NCI-H187 (cell line): ENCODE measurements at places on chromosomes 1 and 21.

DNA sequence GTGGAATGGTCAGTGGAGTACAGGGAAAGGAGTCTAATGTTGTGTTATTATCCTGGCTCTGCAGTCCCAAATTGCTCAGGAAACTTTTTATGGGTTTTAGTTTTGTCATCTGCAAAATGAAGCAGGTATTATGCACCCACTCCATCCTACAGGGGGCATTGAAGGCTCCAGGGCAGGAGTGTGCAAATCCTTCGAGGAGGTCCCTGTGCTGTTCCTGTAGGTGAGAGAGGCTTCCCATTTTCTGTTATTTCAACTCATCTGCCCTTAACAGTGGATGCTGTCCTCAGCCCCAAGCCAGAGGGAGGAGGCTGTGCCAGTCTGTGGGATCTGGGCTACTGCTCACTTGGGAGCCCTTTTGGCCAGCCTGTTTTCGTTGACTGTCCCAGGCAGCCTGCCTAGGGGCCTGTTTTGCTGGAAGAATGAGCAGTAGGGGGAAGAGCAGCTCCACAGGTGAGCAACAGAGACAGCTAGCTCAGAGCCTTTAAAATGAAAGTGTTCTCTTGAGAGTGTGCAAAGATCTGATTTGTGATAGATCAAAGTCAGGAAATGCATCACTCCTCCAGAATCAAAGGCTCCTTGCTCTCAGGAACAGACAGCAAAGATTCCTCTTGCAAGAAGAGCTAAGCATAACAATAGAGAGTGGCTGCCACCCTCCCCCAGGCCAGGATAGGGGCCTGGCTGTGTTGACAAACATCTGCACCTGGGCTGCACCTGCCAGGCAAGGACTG, 317.6 kb upstream of the PROX1 start:
- peak; percentile 62 for DNase-seq

- DNase-seq = no peak
Observed at GRCh38 chr1:50559421-50559820, 136.2 kb upstream of the DMRTA2 start.

GRCh38 chr1:81703391-81703755, 97.4 kb upstream of the ADGRL2 start:
- DNase-seq = no peak

DNA sequence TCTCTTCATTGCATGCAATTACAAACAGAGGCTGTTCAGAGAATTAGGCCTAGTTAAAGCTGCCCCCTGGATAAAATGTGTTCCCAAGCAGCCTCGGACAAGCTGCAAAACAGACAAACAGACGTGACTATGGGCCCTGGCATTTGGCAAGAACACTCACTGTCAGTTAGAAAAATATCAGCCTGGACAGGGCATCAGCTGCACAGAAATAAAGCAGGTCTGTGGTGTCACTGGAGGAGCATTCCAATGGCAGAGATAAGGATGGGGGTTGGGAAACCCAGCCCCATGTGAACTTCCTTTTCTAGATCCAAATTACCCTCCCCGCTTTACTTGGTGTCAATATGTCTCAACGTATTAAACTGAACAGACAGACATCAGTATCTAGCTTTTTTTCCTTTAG, 177.1 kb downstream of the GPATCH2 start:
- DNase-seq = no peak

- no peak for DNase-seq
Observed at GRCh38 chr1:232127190-232127589, 500.6 kb downstream of the DISC1 start.

DNA sequence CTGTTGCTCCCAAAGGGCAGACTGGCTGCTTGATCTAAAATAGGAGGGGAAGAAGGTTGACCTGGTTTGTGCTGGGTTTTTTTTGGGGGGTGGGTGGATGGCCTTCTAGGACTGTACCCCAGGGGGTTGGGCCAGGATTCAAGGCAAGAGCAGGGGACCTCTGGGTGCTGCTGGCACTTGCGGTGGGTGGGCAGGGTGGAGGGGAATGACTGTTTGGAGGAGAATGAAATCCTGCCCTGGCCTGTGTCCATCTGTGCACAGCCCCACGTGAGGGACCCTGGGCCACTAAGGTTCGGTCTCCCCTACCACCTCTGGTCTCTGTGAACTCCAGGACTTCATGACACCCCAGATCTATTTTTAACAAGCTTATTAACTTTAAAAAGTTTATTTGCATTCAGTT, 414.2 kb downstream of the PTPRU start:
- no peak for DNase-seq

GRCh38 chr21:41885341-41886024, 6.3 kb upstream of the PRDM15 start:
- no peak for DNase-seq

DNA sequence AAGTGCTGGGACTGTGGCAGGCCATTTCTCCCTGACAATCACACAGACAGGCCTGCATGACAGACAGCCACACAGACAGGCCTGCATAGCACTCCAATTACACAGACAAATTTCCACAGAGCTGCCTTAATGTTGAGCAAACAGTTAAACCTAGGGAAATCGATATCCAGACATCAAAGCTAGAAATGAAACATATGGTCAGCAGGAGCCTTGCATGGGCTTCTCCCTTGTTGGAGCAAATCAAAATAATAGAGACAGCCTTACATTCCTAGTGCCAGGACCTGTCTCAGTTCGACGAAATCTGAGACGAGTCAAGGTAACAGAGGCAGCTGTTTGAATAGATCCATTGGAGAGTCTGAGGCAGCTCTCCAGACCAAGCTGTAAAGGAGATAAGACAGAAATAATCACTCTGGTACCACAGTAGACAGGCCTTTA, 42.4 kb downstream of the OLFML3 start:
- no peak for DNase-seq

GRCh38 chr1:30962609-30963508, 54.3 kb upstream of the SDC3 start:
- DNase-seq = no peak

GRCh38 chr1:64829411-64830029, 84.6 kb downstream of the RAVER2 start:
- DNase-seq = no peak

DNA sequence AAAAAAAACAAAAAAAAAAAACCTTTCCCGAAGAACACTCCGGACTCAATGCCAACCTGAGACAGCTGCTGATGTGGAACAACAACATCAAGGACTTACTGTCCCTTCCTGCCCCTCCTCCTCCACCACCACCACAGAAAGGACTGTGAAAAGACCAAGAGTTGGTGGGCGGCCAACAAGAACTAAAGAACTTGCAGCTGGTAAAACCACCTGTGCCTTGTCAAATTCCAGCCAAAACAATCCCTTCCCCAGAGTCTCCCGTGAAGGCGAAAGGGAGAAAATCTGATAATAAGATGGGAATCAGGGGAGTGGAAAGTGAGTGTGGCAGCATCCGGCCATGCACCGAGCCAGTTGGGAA, 88.9 kb downstream of the PROX1 start:
- DNase-seq = no peak

- DNase-seq = no peak
Observed at GRCh38 chr21:18803624-18804023, 400.0 kb upstream of the TMPRSS15 start.

DNA sequence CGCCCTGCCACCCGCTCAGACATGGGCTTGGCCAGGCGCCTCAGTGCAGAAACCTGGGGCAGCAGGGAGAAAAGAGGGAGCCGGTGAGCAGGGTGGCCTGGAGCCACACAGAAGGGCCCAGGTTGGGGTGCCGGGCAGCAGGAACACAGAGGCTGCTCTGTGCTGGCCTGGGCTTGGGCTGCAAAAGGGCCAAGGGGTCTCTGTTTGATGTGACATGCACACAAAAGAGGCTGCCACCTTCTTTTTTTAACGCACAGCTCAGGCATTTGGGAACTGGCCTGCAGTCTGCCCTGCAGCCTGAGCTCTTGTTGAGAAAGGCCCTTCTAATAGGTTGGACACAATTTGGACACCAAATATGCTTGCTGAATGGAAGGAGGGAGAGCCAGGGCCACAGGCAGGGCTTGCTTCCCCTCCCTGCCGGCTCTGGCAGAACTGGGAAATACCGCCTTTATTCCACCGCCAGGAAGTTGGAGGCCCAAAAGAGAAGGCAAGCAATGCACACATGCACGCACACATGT, 32.4 kb downstream of the KIF21B start:
- DNase-seq = no peak

DNA sequence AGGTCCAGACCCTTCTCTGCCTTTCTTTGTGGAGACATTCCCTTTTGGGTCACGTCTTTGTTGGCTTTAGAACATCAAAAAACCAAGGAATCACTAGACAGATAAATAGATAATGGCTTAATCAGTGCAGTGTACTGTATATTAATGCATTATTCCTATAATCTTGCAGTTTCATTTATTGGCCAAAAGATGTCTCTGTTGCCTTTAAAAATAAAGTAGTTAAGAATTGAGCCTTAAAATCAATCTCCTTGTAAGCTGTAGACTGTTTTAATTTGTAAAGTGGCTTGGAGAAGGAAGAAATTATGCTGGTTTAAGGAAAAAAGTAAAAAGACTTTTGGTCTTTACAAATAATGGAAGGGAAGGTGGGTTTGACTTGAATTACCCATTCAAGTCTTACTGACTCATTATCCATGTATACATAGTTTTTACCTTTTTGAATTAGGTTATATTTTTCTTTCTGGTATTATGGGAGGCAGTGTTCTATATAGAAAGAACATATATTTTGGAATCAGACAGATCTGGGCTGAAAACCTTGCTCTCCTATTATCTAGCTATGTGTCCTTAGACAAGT, 84.6 kb downstream of the VPS13D start:
- no peak for DNase-seq

GRCh38 chr1:8169364-8170058, 143.4 kb upstream of the ERRFI1 start:
- peak; percentile 53 for DNase-seq

GRCh38 chr21:43300496-43301408, 126.2 kb downstream of the SIK1 start:
- DNase-seq = no peak

GRCh38 chr1:24362982-24363614, 43.9 kb downstream of the GRHL3 start:
- no peak for DNase-seq

DNA sequence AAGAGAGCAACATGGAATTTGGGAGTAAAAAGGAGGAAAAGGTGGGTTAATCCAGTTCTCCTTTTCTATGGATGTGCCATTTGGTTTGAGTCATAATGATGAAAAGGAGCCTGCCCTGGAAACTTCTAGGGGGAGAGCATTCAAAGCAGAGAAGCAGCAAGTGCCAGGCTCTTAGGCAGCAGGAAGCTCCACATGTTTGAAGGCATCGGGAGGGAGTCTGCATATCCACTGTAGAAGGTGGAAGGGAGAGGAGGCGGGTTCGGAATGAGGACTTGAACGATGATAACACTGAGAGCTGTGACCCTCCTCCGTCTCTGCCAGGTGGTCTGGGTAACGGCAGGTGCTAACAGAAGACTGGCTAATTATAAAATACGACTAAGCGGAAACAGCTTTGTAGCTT, 128.2 kb downstream of the RYR2 start:
- no peak for DNase-seq

- no peak for DNase-seq
Observed at GRCh38 chr1:224420106-224420505, 14.5 kb downstream of the WDR26 start.

DNA sequence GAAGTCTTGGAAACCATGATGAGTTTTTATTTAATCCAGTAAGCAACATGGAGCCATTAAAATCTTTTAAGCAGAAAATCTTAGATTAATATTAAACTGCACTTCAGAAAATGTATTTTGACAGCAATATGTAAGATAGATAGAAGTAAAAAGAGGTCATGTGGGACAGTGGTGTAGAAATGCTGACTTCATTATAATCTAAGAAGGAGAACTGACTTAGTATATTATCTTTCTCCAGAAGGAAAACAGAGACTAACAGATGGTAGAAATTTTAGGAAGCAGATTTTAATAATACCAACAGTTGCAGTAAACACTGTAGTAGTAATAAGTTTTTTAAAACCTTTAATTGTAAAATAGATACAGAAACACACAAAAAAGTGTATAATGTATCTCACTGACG, 272.9 kb downstream of the TPR start:
- no peak for DNase-seq

GRCh38 chr1:21292503-21292983, 2.3 kb upstream of the ECE1 start:
- no peak for DNase-seq

DNA sequence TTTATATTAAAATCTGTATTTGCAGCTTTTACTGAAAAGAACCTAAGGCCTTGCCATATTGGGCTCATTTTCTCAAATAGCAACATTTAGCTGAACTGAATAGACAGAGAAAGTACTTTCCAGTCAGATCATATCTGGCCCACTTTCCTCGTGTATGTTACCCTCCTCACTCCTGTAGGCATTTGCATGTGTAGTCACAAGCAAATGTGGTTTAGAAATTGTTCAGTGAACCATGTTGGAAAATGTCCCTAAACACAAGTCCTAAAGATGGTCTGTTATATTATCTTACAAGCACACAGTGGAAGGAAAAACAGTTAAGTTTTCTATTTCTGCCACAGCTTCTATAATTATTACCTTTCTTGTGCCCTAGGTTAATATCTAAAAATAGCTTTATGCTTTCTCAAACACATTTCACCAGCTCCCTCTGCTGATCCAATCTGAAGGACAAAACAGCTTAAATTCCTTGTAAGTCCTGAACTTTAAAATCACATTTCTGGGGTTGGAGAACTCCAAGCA, 606 bp upstream of the FMO4 start:
- DNase-seq = no peak

DNA sequence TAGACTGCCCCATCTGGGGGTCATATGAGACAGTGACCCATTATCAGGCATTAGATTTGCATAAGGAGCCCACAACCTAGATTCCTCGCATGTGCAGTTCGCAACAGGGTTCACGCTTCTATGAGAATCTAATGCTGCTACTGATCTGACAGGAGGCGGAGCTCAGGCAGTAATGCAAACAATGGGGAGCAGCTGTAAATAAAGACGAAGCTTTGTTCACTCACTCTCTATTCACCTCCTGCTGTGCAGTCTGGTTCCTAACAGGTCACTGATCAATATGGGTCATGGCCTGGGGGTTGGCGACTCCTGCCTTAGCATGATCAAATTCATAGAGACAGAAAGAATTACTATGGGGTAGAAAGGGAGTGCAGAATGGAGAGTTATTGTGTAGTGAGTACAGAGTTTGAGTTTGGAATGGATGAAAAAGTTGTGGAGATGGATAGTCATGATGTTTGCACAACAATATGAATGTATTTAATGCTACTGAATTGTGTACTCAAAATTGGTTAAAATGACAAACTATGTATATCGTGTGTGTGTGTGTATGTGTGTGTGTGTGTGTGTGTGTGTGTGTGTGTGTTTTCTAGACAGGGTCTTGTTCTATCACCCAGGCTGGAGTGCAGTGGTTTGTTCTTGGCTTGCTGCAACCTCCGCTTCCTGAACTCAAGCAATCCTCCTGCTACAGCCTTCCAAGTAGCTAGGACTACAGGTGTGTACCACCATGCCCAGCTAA, 42.2 kb downstream of the BTF3L4 start:
- no peak for DNase-seq

GRCh38 chr21:32094804-32095203, 184.0 kb downstream of the MIS18A start:
- no peak for DNase-seq
